Effector memory CD8-positive, alpha-beta T cell (primary cell): ENCODE measurements at places on chromosomes 2 and 18.

DNA sequence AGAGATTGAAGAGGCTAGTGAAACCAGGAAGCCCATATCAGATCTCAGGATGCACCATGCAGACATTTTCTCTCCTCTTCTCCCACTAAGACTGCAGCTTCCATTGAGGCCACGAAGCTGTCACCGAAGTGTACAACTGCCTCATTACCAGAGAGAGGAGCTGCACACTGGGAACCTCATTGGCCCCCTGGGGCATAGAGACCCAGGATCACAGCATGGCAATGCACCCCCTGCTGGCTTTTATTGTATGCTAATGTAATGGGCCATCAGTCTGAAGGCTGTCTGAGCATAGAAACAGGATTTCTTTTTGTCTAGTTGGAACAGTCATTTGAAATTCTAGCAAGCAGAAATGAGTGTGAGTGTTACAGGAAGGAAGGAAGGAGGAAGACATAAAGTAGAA, 861.6 kb upstream of the CELF4 start:
- DNase-seq = no peak

GRCh38 chr2:43637030-43637803, at the start of gene PLEKHH2:
PLEKHH2 (plus strand) TSS chr2:43637260; CDS start chr2:43644674, 7,414 bp downstream.
- peak; percentile 80 for DNase-seq

GRCh38 chr18:54480616-54481015, 110.4 kb upstream of the DYNAP start:
- DNase-seq = no peak

- no peak for DNase-seq
Measured at GRCh38 chr2:120819720-120820210, 84.1 kb downstream of the GLI2 start.

GRCh38 chr2:56505885-56506284, 322.1 kb downstream of the CCDC85A start:
- no peak for DNase-seq

DNA sequence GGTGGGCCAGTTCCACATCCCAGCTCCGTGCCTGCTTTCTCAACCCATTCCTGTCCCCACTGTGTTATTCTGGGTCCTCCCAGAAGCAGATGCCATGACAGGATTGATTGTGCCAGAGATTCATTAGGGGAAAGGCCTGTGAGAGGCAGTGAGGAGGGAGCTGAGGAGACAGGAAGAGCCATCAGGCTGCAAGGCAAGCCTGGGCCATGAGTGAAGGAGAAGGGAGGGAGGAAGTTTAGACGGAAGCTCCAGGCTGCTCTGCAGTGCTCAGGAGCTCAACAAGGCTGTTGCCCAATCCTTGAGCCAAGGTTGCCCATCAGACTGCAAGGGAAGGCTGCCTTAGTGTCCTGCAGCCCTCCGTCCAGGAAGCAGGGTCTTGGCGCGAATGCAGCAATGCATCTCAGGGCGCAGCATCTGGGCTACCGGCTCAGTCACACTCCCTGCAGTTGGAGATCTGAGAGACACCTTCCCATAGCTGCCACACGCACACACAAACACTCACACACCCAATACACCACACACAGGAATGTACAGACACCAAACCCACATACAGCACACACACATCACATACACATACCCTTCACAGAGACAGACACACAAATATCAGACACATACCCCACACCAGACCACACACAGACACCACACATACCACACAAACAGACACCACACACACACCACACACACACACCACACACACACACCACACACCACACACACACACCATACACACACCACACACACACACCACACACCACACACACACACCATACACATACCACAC, 139.5 kb upstream of the NDUFV2 start:
- DNase-seq = no peak

DNA sequence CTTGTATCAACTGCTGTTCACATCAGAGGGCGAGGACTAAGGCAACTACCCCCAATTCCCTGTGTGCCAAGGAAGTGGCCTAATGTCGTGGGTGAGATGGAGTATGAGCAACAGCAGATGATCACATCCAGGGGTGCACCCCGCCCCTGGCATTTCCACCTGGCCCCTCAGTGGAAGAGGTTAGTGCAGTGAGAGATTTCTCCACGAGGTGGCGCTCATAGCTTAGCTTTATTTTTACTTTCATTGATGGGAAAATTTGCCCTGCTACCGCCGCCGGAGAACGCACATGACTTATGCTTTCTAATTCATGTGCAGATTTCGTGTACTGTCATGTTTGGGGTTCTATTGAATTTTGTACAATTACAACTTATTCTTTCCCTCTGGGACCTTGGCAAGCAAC, 470.6 kb upstream of the MEX3C start:
- no peak for DNase-seq
